Astrocyte of the spinal cord (primary cell): ENCODE measurements at places on chromosomes 2 and 18.

GRCh38 chr18:78643981-78644380 lies 335.6 kb upstream of the SALL3 start:
- no peak for DNase-seq

- DNase-seq = no peak
These were observed 106.4 kb downstream of the ZAP70 start for GRCh38 chr2:97819754-97820153.

GRCh38 chr2:30789670-30790210 lies 17.5 kb downstream of the CAPN13 start:
- DNase-seq = no peak

DNA sequence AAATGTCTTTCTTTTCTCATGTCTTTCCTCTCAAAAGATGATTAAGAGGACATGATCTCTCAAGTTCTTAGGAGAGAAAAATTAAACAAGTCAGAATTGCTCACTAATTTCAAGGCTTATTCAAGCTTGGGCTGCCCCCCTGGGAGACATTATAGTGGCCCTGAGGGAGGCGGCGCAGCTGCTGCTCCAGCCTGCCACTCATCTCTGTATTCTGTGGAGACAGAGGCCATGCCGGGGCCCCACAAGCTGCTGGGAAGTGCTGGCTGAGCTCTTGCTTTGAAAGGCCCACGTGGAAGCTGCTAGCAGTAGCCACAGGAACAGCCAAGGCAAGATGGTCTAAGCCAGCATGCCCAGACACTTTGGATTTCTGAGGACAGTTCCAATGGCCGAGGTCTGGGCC lies 267.4 kb downstream of the LNPK start:
- DNase-seq = no peak

DNA sequence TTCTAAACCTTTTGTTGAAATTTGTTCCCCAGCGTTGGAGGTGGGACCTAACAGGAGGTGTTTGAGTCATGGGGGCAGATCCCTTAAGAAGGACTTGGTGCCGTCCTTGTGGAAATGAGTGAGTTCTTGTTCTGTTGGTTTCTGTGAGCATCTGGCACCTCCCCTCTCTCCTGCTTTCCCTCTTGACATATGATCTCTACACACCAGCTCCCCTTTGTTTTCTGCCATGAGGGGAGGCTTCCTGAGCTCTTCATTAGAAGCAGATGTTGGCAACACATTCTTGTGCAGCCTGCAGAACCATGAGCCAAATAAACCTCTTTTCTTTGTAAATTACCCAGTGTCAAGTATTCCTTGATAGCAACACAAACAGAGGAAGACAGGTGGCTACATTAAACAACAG lies 23.8 kb downstream of the NABP1 start:
- DNase-seq = no peak

GRCh38 chr2:96415684-96416083 lies 80.1 kb downstream of the NCAPH start:
- no peak for DNase-seq

DNA sequence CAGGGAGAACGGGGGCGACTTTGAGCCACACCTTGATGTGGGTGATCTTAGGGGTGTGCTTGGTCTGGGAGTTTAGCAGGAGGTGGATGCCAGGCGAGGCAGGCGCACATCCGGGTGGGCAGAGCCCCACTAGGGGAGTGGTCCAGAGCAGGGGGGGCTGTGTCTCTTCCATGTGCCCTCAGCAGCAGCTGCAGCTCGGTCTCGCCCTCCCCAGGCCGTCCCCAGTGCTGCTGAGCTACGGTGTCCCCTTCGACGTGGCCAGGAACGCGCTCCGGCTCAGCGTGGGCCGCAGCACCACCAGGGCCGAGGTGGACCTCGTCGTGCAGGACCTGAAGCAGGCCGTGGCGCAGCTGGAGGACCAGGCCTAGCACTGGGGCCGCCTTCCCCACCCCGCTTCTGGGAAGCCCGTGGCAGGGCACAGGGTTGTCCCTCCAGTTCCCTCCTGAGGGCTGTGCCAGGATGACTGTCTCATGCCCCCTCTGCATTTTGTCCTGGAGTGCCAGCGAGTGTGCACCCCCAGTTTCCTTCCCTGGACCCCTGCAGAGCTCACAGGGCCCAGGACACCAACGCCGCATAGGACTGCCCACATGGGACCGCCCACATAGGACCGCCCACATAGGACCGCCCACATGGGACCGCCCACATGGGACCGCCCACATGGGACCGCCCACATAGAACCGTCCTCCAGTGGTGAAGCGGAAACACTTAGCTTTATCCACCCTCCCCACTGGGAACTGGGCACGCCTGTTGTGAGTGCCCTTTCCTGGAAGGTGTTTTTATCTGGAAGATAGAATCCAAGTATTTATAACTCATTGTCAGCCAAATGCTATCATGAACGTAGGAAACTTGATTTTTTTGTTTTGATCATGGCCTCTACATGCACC lies 1.9 kb upstream of the ESPNL start:
- DNase-seq = peak; percentile 38

DNA sequence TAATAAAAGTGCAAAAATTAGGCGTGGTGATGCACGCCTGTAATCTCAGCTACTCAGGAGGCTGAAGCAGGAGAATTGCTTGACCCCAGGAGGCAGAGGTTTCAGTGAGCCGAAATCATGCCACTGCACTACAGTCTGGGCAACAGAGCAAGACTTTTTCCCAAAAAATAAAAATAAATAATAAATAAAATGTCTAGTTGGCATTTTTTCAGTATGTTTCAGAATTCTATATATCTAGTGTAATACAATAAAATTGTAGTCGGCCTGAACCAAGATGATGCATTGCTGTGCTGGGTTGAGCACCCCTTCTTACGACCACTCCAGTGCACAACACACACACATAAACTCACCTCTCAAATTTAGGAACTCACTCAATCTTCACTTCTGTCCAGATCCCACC lies 108.2 kb downstream of the XIRP2 start:
- no peak for DNase-seq

GRCh38 chr2:186431306-186431705 lies 54.8 kb upstream of the ZC3H15 start:
- no peak for DNase-seq

- no peak for DNase-seq
These were observed at the start of gene DPYSL5 for GRCh38 chr2:26847655-26848335. TSS of gene DPYSL5 (plus strand) at chr2:26848132. CDS start at chr2:26898500, 50,368 bp downstream.

- DNase-seq = no peak
These were observed 458.3 kb upstream of the SLC14A2 start for GRCh38 chr18:45156946-45157345.

DNA sequence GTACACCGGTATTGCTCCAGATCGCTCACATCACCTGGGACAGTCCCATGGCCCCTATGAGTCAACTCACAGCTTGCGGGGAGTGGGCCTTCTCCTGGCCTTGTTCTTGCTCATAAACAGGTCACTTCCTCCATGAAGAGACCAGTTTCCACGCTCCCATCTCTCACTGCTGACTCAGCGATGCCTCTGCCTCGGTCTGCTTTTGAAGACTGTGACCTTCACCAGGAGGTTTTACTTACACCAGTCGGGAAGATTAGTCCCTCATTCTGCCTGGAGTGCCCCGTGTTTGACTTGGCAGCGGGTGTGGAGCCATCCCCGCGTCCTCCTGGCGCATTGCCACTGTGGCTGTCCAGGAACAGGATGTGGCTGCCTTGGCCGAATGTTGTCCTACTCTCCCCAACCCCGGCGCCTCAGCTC lies 159.8 kb downstream of the RHBDD1 start:
- DNase-seq = peak; percentile 97

GRCh38 chr2:45986509-45986908 lies 310.7 kb upstream of the EPAS1 start:
- DNase-seq = no peak

- DNase-seq = peak; percentile 55
These were observed 522.0 kb downstream of the SPAG16 start for GRCh38 chr2:213806125-213806726.

DNA sequence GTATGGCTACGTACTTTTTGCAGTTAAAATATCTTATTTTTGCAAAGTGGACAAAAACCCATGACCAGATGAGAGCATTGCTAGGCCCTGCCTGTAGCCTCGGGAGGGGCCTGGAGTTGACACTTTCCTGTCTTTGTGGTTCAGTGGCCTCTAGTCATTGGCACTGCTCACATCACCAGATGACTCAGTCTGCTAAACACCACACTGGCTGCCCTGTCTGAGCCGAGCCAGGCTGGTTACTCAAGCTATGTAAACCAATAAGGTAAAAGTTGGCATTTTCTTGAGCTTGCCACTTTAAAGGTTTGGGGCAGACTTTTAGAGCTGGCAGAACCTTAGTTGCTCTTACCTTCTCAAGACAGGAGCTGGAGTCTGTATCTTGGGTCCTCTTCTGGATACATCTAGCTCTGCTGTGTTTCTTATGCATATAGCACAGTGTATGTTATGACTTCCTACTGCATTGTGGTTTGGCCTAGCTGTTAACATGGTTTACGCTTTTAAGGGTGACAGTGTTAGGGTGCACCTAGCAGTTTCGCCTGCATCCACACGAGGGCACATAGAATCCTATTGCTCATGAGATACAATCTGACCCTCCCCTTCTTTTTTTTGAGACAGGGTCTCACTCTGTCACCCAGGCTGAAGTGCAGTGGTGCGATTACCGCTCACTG lies 76.4 kb downstream of the AP1S3 start:
- peak; percentile 88 for DNase-seq

DNA sequence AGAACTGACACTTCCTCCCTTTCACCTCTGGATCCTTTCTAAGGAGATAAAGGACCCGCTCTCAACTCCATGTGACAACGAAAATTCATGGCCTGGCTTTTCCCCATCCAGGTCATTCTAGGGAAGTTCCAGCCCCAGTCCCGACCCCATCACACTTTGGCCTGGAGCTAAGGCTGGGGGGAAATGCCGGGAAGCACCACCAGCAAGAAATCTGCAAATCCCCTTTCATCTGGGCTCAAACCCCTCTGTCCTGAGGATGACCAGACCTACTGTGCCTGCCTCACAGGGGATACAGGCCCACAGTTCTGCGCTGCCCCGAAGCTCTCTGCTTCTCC lies 1.3 kb downstream of the SIX2 start:
- no peak for DNase-seq

DNA sequence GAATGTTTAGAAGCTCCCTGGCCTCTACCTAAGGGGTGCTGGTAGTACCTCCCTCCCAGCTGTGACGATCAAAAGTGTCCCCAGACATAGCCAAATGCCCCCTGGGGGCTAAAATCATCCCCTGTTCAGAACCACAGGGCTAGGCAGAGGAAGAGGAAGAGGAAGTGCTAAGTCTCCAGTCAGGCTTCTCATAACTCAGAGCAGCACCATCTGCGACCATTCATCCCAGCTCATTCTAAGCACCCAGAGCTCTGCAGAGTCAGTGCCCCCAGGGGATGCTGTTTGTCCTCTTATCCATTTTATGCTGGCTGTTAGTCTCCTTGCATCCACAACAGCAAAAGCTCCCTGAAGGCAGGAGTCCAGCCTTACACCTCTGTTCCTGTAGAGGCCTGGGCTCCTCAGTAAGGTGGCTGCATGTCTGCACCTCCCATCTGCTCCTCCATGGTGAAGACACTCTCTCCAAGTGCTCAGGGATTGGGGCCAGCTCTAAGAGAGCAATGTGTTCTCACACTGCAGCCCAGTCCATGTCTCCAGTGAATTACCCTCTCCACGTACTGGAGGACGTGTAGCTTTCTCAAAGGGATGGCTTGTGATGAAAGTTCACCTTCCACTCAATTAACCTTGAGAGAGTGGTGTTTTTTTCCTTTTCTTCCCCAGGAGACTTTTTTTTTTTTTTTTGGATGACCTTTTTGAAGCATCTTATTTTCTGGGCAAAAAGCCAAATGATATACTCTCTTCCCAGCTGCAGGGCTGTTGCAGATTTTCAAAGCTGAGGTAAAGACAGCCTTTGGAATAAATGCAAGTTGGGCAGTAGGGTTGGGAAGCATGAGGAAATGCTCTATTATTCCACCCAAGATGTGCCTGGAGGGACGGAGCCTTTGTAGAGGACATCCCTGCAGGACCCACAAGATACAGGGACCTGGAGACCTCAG lies 158.9 kb upstream of the SLC14A2 start:
- no peak for DNase-seq

DNA sequence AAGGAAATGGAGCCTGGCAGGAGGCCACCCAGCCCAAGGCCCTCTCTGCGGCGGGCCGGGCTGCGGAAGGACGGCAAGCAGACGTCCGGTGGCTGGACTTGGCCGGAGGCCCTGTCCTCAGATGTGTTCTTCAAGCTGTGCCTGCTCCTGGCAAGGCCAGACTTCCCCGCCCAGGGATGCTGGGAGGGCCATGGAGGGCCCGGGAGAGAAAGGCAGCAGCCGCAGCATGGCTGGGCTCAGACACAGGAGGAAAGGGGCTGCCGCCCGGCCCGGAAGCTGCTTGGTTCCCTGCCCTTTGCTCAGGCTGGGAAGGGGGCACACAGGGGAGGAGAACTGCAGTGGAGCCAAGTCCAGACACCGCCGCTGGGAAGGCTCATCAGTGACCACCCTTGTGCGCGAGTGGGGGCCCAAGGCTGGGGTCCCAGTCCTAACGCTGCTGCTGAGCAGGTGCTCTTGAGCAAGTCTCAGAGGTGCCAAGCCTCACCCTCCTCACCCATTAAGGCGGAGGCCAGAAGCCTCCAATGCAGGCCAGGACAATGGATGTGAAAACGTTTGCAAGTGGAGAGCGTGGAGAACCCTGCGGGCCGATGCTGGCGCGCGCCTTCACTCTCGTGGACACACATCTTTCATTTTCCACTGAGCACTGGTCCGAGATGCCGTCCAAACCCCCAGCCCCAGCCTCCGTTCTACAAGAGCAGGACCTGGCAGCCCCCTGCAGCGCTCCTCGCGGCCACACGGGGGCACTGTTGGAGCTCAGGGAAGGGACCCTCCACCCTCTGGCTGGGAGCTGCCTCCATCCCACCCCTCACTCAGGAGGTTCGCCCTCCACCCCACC lies 7.9 kb downstream of the CROCC2 start:
- DNase-seq = peak; percentile 78

GRCh38 chr18:79965119-79965902 lies 868 bp downstream of the HSBP1L1 start:
- peak; percentile 66 for DNase-seq

DNA sequence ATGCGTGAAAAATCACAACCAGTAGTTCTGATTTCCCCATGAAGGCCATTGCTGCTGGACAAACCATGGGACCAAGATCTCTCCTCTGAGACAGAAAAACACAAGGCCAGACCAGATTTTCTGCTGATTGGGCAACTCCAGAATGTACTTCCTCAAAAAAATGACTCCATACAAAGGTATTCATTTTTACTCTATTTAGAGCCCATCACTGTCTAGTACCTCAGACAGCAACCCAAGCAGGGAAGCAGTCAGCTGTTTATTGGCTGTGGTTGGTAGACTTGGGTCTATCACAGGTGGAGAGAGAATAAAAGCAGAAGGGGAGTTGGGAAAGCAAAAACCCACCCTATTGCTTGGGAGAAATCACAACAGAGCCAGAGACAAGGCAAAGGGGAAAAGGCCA lies 219.9 kb downstream of the PIK3C3 start:
- peak; percentile 41 for DNase-seq

GRCh38 chr18:2914881-2915240 lies 68.1 kb downstream of the EMILIN2 start:
- DNase-seq = no peak
